NCI-H82 (cell line): ENCODE measurements at places on chromosomes 16 and 17.

- no peak for DNase-seq
Observed at GRCh38 chr17:79146562-79146961, 71.9 kb downstream of the ENGASE start.

GRCh38 chr17:41307647-41308046 lies 1.5 kb downstream of the KRTAP16-1 start:
- no peak for DNase-seq

- peak; percentile 15 for DNase-seq
Observed at GRCh38 chr17:65054602-65055001, 1.9 kb downstream of the GNA13 start.

GRCh38 chr16:89160977-89161701 lies 10.4 kb upstream of the CDH15 start:
- no peak for DNase-seq

DNA sequence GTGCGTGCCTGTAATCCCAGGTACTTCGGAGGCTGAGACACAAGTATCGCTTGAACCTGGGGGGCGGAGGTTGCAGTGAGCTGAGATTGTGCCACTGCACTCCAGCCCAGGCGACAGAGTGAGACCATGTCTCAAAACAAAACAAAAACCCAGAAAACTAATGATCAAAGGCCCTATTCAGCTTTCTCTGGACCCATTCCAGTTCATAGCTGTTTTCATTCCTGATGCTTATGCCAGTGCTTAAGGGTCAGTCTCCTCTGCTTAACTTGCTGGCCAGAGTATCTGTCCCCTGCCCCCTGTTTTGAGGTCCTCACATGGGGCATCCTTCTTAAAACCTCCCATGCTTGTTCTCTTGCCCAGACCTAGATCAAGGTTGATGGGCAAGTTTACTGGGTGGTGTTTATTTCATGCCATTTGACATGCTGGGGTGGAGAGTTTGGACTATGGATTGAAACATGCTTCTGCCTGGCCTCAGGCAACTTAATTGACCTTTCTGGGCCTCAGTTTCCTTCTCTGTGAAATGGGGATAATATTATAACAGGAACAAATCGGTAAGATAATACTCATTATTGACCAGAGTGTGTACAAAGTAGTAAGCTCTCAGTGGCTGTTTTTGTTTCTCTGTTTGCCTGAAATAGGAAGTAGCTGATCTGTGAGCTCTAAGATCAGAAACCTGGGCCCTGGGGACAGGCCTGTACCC lies 369.8 kb downstream of the CPPED1 start:
- DNase-seq, result no peak

DNA sequence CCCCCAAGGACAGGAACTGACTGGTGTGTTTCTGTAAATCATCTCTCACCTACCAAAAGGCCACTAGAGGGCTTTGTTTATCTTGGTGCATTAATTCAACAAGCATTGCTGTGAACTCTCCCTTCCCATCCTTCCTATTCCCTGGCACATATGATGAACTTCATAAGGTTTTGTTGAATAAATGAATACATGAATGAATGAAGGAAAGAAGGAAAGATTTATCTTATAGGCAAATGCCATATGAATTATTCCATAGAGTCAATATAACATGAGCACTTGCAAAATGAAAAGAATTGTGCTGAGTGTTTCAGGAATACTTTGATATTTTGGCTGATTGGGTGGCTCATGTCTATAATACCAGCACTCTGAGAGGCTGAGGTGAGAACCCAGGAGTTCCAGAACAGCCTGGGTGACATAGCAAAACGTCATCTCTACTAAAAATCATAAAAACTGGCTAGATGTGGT lies 4.3 kb downstream of the SPDYE4 start:
- DNase-seq, result peak; percentile 65

- peak; percentile 72 for DNase-seq
Observed at GRCh38 chr17:80594431-80595269, 50.0 kb downstream of the RPTOR start.

DNA sequence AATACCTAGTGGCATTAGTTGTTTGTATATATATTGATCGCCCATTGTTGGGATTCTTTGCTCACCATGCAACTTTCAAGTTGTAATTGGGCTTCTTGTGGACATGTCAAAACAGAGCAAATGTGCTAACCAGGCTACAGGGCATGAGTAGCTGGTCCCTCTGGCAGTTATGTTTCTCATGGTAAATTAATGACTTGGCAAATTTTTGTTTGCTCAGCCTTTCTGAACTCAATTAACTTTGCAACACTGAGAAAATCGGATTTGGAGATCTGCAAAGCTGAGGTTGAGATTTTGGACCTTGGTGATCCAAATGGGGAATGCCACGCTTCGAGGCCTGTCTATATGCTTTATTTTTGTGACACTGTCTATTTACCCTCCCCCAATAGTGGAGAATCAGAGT lies 138.5 kb upstream of the PIRT start:
- DNase-seq, result no peak

DNA sequence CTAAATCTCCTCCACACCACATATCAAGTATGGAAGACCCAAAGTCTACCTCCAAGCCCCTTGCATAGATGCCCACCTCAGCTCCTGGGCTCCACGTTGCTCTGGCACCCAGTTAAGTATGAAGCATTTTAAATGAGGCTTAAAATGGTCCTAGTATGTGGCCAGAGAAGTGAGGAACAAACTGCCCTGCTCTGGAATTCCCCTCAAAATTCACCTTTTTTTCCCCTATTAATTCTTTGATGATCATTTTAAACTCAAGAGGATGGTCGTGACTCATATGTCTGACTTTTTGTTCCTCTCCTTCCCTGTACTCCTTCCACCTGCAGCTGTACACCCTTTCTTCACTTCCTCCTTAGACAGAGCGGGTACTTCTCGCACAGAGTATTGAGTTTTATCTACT lies 234.5 kb upstream of the MYOCD start:
- DNase-seq, result no peak

DNA sequence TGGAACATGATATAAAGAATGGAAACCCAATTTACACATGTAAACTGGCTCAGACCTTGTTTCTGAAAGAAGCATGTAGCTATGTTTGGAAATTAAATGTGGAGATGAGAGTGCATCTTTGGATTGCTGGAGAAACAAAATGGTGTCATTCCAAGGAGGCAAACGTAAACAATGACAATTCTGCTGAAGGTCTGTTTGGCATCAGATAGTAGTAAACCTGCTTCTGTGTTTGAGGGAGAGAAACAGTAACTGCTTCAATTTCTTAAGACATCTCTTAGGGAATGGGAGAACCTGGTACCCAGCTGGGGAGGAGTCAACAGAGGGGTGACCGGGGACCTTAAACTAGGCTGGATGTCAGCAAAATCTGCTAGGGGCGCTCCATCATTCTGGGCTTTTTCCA lies 23.5 kb downstream of the GPRC5B start:
- no peak for DNase-seq

DNA sequence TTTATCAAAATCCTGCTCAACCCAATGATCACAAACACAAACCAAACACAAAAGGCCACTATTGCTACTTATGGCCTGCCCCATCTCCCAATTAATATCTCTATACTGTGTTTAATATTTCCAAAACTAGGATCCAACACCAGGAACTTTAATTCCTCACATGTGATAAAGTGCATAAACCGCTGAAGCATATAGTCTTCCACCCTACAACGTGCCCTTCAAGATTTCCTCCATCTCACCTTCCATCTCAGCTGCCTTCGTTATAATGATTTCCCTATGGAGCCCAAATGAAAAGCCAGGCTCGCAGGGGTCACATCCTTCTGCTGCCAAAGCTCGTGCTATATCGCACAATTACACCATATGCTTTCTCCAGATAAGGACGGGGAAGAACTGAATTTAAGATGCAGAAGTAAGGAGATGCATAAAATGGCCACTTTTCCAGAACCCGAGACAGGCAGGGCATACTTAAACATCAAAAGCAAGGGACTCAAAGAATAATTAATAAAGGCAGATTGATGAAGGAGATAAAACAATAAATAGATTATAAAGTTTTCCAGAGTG lies 1.8 kb downstream of the MYH10 start:
- peak; percentile 50 for DNase-seq

- no peak for DNase-seq
Observed at GRCh38 chr17:43524945-43525575, 21.1 kb downstream of the ETV4 start.

GRCh38 chr17:46978489-46979146 lies 435 bp downstream of the RPRML start:
- DNase-seq, result peak; percentile 35

DNA sequence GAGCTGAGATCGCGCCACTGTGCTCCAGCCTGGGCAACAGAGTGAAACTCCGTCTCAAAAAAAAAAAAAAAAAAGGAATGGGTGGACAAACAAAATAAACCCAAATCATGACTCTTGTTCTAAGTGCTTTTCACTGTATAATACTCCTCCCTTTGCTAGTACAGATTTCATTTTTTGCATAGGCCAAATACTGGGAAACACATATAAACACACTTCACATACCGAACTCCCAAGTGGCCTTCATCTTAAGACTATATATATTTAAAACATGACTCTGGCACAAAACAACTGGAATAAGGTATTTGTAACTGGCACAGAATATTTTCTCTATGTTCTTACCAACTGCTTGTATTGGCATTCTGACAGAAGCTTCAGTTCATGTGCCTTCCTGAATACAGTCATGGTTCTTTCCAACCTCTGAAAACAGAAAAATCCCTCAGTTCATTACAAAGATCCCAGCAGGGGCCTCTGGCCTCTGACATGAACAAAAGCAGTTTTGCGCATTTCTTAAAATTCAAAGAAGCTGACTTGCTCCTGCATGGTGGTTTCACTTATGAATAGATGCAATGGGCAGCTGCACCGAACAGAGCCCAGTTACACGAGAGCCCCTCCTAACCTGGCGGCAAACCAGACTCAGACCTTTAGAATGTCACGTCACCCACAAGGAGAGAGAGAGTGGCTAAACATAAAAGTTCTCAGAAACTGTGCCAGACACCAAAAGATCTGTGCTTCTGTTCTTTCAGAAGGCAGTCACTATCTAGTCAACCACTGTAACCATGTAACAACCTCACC lies 19.1 kb upstream of the COPRS start:
- DNase-seq, result no peak

GRCh38 chr17:71980171-71980570 lies 140.6 kb upstream of the SOX9 start:
- no peak for DNase-seq

DNA sequence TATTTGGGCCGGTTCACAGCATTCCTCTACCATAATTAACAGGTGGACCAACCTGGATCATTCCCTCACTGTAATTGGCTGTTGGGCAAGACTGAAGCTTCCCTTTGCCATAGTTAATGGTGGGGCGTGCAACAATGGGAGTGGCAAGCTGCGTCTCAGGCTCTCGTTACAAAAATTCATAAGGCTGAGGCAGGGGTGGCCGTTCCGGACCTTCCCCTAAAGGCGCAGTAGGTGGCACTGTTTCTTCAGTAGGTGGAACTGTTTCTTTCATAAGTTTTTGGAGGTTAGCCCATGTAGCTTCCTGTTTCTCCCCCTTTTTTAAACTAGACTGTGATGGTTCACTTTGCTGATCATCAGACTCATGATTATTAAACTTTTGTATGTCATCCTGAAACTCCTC lies 17.0 kb upstream of the TMC5 start:
- DNase-seq, result peak; percentile 52

DNA sequence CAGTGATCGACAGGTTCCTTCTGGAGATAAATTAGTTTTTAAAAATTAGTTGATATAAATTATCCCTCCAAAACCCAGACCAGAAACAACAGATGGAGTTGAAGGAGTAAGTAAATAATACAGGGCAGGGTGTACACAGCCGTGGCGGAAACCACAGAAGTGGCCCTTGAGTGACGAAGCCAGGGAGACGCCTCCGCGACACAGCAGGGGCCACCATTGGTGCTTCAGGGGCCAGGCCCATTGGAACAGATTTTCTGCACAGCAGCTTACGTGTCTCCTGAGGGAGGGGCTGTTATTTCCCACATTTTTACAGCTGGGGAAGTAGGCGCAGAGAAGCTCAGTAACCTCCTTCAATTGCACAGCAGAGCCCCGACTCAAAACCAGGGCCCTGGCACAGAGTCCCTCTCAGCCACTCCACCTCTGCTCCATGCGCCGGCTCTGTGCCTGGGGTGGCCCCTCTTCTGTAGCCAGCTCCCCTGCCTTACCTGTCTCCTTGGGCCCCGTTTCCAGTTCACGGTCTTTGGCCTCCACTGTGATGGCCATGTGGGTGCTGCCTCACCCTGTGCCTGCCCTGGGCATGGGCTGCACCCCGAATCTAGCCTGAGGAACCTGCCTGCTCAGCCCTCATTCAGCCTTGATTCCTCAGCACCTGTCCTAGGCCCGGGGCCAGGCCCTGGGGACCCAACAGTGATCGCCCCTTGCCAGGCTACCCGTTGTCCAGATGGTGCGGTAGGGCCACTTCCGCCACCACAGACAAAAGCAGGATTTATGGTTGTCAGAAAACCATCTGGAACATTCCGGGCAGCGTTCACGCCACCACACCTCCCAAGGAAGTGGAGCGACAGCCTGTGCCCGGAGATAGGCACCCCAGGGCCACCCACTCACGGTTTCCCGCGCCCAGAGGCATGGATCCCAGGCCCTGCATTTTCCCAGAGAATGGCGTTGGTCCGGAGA lies 128.5 kb upstream of the GSE1 start:
- DNase-seq, result peak; percentile 74

DNA sequence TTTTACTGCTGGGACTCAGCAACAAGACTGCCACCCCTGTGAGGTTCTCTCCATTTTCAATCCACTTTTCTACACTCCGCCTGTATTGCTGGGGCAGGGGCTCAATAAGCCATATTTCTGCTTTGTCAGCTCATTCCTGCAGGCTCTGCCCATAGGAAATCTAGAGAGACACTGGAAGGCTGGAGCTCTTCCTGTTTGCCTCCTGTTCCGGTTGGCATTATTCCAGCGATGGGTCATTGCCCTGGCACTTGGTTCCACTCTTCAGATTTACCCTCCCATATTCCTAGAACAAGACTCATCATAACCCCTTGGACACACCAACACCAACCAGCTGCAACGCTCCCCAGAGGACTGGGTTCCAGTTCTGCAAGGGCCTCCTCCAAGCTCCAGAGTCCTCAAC lies 210.4 kb downstream of the CA10 start:
- no peak for DNase-seq

DNA sequence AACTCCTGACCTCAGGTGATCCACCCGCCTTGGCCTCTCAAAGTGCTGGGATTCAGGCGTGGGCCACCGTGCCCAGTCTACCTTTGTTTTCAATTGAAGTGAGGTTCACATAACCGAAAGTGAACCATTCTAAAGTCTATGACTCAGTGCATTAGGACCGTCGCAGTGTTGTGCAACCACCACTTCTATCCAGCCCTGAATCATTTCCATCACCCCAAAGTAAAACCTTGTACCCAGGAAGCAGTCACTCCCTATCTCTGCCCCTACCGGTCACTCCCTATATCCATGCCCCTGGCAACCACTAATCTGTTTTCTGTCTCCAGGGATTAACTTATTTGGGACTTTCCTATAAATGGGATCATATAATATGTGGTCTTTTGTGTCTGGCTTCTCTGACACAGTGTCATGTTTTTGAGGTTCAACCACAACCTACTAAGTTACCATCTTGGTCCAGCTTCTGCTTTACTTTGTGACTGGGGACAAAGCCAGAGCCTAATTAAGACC lies 28.3 kb upstream of the CDC42EP4 start:
- DNase-seq, result peak; percentile 92

- DNase-seq, result no peak
Observed at GRCh38 chr16:24971718-24972117, 43.5 kb downstream of the ARHGAP17 start.
